ENCODE measurements at places on chromosomes 5 and 9.

- DNase-seq: no peak
Observed at GRCh38 chr9:94699715-94700373, 26.7 kb upstream of the AOPEP start.

GRCh38 chr9:107874591-107875369 is 385.2 kb upstream of the KLF4 start:
- no peak for DNase-seq

GRCh38 chr9:3646226-3646625 is 120.4 kb upstream of the RFX3 start:
- no peak for DNase-seq

DNA sequence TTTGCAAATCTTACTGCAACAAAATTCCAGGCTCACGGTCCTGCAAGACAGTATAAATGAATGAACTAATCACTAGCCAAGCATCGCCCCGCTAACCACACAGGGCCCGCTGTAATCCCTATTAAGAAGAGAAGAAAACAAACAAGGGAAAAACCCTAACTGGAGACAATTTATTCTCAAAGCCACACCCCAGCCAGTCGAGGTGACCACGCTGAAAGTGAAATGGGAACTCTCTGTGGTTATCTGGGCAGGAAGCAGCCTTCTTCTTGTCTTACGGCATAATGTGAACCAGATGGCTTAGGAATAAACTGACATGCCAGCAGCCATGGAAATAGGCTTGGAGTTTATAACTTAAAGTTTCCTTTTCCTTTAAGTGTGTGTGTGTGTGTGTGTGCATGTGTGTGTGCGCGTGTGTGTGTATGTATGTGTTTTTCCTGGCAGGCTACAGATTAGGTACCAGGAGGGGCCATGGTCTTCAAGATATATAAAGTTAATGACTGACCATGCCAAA is 120.2 kb downstream of the SEMA6A start:
- no peak for DNase-seq

Data from NCI-H1048 (cell line).